Activated CD4-positive, alpha-beta T cell treated with anti-CD3 and anti-CD28 coated beads, Interleukin-2, amount 10 ng/mL, durations not matched to agents 7 days and 5 days (primary cell): ENCODE measurements at places on chromosomes 3 and 15.

DNA sequence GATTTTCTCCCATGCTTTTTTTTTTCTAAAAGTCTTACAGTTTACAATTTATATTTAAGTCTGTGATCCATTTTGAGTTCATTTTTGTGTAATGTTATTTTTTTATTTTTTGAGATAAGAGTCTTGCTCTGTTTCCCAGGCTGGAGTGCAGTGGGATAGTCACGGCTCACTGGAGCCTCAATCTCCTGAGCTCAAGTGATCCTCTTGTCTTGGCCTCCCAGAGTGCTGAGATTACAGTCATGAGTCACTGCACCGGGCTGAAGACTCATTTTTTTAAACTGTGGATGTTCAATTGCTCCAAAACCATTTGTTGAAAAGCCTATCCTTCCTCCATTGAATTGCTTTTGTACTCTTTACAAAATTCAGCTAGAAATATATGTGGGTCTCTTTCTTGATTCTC lies 19.5 kb downstream of the LNP1 start:
- no peaks in the 10 kb centered on the region for H3K4me1 ChIP-seq
- no peaks in the 10 kb centered on the region for H3K36me3 ChIP-seq
- H3K27ac ChIP-seq: no peak overlapping the region
- H3K27me3 ChIP-seq: peaks cover 14% of the 10 kb centered on the region
- no peak overlapping the region for H3K4me3 ChIP-seq

GRCh38 chr3:62589078-62589477 lies 215.7 kb upstream of the FEZF2 start:
- H3K36me3 ChIP-seq: no peaks in the 10 kb centered on the region
- no peak overlapping the region for H3K27ac ChIP-seq
- no peak for DNase-seq
- H3K4me3 ChIP-seq: no peak overlapping the region
- no peaks in the 10 kb centered on the region for H3K4me1 ChIP-seq
- no peaks in the 10 kb centered on the region for H3K27me3 ChIP-seq

GRCh38 chr3:116135457-116136085 lies 309.7 kb downstream of the LSAMP start:
- DNase-seq: no peak
- no peak overlapping the region for H3K27ac ChIP-seq
- no peaks in the 10 kb centered on the region for H3K36me3 ChIP-seq
- H3K4me1 ChIP-seq: no peaks in the 10 kb centered on the region

DNA sequence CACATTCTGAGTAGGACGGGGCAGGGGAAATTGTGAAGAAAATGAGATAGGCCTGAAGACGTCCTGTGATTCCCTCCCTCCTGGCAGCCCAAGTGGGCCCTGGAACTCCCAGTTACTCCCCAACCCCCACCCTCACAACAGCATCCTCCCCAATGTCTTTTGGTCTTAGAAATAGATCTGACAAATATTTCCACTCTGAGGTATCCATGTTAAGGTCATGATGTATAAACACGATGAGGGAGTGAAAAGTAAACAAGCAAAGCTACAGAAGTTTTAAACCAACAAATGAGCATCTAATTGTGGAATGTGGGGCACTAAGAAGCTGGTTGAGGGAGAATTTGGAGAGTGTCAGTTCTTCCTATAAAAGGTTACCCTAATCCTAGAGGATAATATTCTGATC lies 103.7 kb upstream of the AADACL2 start:
- no peak overlapping the region for H3K27ac ChIP-seq
- no peak for DNase-seq
- H3K4me3 ChIP-seq: no peak overlapping the region
- no peaks in the 10 kb centered on the region for H3K27me3 ChIP-seq
- H3K4me1 ChIP-seq: no peaks in the 10 kb centered on the region
- H3K36me3 ChIP-seq: no peaks in the 10 kb centered on the region

GRCh38 chr3:188533612-188534357 lies 379.8 kb downstream of the LPP start:
- no peaks in the 10 kb centered on the region for H3K27me3 ChIP-seq
- no peak overlapping the region for H3K4me3 ChIP-seq
- peaks cover 16% of the 10 kb centered on the region for H3K36me3 ChIP-seq
- DNase-seq: no peak
- H3K27ac ChIP-seq: no peak overlapping the region
- H3K4me1 ChIP-seq: peaks cover 4% of the 10 kb centered on the region

DNA sequence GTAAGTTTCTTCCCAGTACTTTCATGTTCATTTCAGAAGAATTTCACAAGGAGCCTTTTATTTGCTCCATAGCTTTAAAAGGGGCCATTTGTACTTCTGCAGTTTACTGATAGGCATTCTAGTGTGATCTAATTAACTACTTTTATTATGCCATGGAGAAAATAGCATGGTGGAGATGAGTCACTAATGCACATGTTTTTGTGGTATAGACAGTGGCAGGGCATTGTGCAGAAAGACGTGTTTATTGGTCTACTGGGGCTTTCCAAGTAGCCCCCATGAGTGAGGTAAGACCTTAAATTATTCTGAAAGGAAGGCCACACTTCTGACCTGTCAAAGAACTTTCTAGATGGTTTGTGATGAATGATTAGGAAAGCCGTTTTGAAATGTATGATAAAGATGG lies 810.0 kb upstream of the NR2F2 start:
- no peak overlapping the region for H3K4me3 ChIP-seq
- no peaks in the 10 kb centered on the region for H3K36me3 ChIP-seq
- no peak overlapping the region for H3K27ac ChIP-seq
- no peaks in the 10 kb centered on the region for H3K4me1 ChIP-seq
- no peak for DNase-seq
- H3K27me3 ChIP-seq: peaks cover 7% of the 10 kb centered on the region

DNA sequence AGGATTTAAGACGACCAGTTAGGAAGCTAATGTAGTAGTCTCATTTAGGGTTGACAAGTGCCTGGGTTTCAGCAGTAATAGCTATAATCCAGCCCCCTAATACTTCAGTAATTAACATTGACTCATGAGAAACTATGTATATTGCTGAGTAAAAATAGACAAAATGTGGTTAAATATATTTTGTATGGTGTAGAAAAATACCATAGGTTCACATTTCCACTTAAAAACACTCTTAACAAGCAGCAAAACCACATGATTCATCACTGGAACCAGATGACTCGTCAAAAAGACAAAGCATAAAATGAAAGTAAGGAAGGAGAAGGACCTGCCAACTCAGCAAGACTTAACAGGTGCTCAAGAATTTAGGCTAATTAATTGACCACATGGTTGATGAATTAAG lies 288.9 kb downstream of the EFHB start:
- DNase-seq: no peak
- no peak overlapping the region for H3K4me3 ChIP-seq
- H3K27me3 ChIP-seq: no peaks in the 10 kb centered on the region
- no peaks in the 10 kb centered on the region for H3K36me3 ChIP-seq
- H3K4me1 ChIP-seq: peaks cover 8% of the 10 kb centered on the region
- H3K27ac ChIP-seq: no peak overlapping the region
